ENCODE measurements at places on chromosomes 1 and 21.
A peak's percentile ranks its signal among the peaks of the same experiment; 100 is the strongest.

- peak; percentile 65 for DNase-seq
These were observed 7.6 kb downstream of the CD101 start for GRCh38 chr1:117009132-117009531.

DNA sequence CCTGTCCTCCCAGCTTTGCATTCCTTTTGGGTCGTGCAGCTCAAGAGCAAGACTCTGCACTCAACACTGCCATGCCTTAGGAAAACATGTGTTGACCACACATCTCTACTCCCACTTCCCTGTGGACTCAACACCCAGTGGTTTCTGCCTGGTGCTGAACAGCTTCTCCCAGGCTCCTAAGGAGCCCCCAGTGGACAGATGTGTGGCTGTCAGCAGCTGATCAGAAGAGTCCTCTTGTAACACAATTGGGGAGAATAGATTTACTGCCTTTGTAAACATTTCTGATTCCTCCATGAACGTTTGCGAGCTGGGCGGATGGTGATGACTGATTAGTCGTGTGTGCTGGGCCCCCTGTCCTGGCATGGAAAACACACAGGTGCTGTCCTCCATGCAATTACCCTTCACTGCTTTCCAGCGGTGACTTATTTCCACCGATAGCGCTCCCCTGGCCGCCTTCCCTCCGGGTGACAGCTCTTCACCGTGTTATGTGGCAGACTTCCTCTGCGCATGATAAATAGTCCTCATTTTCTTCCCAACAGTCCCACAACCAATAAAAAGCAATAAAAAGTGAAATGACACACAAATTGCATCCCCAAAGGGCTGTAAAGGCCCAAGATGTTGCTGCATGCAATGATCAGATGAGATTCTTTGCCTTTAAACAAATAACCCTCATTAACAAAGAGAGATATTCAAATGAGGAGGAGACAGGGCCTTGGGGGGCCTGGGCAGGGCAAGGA is 249.4 kb upstream of the AJAP1 start:
- no peak for DNase-seq

GRCh38 chr1:236904892-236905741 is 99.1 kb downstream of the MT1HL1 start:
- peak; percentile 69 for DNase-seq

GRCh38 chr1:217322834-217323233 is 308.1 kb downstream of the GPATCH2 start:
- DNase-seq = no peak

GRCh38 chr1:223242382-223242955 is 99.4 kb upstream of the TLR5 start:
- DNase-seq = peak; percentile 24

DNA sequence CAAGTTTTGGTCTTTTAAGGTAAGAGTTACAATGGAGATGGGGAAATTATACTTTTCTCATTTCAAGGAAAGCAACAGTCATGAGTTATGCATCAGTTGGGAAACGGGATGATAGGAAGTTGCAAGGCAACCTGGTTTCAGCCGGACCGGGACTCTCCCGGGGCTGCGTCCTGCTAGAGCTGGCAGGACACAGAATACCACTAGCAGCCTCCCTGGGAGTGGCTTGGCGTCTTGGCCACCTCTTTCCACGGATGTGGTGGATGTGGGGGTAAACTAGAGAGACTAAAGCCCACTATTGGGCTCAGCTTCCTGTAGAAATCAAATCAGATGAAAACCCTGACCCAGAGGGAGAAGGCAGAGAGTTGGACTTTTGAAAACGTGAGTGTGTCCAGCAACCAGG is 71.9 kb downstream of the ADARB1 start:
- no peak for DNase-seq

Measured in fibroblast of the aortic adventitia (primary cell).